Thoracic aorta endothelial cell (primary cell): ENCODE measurements at places on chromosomes 3 and 15. TPM values are rescaled to one million over a fixed set of nuclear protein-coding genes. Genes with fewer than 3 reads are reported as not detected.

NR2E3 gene
- total RNA-seq = 0.22 and 0.27 TPM in 2 replicates

PCOLCE2 gene
- total RNA-seq = 1.3 and 2.5 TPM in 2 replicates

GPR156 gene
- 0.27 and 0.36 TPM in 2 replicates for total RNA-seq

TRPC1 gene
- total RNA-seq = 13.8 and 18.0 TPM in 2 replicates

HHATL gene
- total RNA-seq = not detected in 2 replicates
